ENCODE measurements at places on chromosomes 13 and 19.

DNA sequence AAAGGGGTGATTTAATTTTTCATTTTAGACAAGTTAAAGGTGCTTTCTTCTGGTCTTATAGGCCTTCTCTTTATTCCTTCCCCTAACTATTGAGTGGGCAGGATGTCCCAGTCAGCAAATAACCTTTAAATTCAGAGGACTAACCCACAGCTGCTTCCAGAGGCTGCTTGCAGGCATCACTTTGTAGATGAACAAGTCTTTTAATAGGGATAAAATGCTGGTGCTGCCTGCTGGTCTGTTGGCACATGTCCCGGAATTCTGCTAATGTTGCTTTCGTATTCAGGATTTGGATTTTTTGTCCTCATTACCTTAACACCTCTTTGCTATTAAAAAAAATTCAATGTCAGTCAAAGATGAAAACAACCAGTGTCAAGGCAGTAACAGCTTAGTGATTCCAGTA is 132.7 kb upstream of the KL start:
- no peak for DNase-seq

DNA sequence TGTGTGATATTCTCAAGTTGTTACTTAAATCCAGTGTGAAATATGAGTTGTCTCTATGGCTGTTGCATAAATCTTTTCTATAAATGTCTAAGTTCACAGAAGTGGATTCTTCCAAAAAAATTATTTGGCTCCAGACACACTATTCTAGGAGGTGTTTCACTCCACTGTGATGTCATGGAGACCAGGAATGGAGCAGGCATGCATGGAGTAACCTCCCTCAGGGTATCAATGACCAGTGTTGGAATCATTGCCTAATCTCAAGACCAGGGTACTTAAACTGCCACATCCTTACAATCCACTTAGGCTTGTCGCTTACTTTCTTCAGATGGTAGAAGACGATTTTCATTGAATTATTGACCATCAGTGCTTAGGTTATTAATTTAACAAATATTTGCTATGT is 55.4 kb downstream of the LRRC63 start:
- DNase-seq = no peak

DNA sequence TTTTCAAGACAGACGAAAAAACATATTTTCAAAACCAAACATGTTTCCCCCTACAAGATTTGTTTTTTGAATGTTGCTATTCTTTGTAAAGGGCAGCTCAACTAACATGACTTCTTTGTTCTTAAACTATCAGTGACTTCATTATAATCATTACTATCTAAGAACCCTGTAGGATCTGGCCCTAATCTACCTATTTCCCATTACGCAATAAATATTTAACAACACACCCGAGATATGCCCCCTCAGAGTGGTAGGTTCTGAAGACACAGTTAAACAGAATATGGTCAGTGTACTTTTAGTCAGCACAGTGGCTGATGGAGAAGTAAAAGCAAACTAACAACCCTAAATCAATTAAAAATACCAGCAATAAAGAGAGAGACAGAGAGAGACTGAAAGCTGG is 186.9 kb downstream of the DIAPH3 start:
- no peak for DNase-seq

DNA sequence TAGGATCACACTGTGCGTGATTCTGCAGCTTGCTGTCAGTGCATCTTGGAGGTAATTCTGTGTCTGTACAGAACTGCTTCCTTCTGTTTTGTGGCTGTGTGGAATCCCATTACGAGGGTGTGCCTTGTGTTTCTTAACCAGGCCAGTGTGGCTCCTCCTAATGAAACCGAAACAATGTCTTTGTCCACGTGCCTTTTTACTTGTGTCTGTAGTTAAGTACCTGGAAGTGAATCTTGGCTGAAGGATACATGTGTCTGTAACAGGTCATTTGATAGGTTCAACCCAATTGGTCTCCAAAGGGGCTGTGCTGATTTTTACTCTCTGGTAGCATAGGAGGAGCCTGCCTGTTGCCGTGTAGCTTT is 13.1 kb downstream of the NOP53 start:
- no peak for DNase-seq

DNA sequence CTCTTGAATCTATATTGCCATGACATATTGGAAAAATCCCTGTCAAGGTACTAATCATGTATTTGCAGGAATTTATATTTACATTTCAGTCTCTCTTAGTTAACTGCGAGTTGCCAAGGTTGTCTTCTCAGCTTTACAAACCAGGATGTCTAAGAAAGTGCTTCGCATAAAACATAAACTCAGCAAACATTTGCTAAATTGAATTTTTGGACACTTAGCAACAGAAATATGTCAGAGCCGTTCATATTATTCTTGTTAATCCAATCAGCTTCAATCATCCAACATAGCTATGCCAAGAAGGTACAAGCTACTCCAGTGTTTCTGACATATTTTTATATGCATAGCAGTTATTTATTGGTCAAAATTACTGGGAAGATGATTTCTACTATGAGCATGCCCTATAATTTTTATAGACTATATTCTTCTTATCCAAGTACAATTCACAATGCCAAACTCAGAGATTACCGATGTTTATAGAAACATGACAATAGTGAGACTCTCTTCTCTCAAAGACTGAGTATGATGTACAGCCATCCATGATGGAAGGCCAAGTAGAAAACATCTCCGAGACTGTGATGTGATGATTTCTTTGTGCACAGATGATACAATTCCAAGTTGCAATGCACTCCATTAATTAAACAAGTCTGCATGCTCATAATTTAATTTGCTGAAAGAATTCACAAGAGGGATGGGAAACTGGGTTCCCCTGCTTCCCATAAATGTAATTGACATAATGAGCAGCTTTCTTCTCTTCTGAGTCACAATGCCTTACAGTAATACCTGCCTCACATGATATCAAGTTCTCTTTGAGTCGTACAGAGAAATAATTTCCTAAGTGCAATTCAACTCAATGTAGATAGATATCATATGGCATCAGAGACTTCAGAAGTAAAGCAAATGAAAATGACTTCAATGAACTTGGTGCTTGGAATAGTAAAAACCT is 776.3 kb downstream of the EFNB2 start:
- no peak for DNase-seq

DNA sequence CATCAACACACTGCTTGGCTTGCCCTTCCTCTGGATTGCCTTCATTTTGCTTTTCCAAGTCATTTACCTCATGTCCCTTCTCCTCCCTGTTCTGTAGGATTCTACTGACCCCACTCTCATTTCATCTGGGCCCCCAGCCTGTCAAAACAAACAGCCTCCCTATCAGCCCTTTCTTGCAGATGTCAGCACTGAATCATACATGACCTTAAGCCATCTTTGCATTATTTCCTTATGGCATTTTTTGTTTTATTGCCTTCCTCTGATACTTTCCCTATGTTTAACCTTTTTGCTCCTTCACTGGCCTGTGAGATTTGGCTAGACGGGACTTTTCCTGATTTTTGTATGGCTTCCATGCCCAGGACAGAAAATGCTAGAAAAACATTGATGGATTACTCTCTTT is 8.7 kb downstream of the LRCH1 start:
- no peak for DNase-seq

GRCh38 chr13:21435231-21435630 is 23.9 kb downstream of the ZDHHC20 start:
- no peak for DNase-seq

GRCh38 chr13:39879286-39880035 is 224.0 kb downstream of the COG6 start:
- no peak for DNase-seq

GRCh38 chr19:31312009-31312676 is 37.1 kb downstream of the TSHZ3 start:
- DNase-seq = peak; percentile 46

- no peak for DNase-seq
Measured at GRCh38 chr13:49098771-49099512, 121.2 kb upstream of the MLNR start.

DNA sequence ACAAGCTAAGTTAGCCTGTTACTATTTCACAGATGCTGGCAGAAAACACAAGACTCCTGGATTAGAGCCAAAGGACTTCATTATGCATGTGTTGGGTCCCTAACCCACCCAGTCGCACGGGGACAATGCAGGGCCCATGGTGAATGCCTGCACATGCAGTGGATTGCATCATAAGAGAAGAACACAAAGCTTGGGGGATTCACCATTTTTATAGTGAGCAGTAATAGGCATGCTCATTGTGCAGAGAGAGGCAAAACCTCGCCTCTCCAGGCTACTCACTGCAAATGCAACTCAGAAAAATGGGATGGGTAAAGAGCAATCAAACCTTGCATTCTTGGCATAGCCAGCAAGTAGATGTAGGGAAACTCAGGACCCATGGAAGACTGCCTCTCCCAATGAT is 115.8 kb downstream of the DIAPH3 start:
- DNase-seq = no peak

- no peak for DNase-seq
Measured at GRCh38 chr19:2750808-2751437, 11.1 kb upstream of the SLC39A3 start.

DNA sequence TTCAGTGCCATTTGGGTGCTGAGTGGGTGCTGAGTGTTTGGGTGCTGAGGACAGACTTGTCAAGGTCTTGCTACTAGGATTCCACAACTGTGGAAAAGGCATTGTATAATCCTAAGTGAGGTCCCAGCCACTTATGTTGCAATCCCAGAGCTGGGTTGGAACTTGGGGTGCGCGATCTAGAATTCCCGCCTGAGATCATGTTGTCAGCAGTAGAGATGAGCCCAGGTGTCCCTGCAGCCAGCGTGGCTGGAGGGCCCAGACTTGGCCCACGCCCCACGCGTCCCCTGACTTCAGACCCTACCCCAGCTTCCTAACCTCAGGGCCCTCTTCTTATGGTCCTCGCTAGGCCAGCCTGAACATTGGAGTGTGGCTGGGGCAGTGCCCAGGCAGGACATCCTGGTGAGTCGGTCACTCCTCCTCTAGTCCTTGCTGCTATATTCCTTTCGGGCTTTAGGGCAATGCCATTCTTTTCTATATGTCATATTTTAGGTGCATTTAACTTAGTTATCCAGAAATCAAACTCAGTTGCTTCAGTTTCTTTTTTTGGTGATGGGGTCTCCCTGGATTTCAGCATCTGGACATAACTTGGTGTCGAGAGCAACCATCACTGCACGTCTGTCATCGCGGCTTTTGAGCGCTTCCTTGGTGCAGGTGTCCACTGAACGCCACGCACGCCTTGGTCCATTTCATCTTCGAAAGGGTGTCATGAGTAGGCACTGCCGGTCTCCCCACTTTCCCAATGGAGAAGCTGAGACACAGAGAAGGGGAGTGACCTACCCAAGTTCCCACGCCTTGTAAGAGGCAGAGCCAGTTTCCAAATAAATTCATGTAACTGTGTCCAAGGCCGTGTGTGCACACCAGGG is 46.4 kb upstream of the F7 start:
- no peak for DNase-seq

GRCh38 chr13:24261566-24261965 is 47.8 kb upstream of the C1QTNF9 start:
- no peak for DNase-seq

DNA sequence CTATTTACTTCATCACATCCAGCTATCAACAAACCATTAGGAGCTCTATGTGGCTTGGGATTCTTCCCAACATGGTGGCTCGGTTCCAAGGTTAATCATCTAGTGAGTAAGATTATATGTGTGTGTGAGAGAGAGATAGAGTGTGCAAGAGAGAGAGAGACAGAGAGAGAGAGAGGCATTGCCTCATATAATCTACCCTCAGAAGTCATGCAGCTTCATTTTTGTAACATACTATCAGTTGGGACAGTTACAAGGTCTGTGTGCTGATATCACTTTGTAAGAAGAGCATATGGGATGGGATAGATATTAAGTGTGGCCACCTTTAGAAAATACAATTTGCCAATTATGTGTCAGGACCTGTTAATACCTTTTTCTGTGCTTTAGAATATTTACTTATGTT is 104.1 kb downstream of the NDFIP2 start:
- DNase-seq = no peak

DNA sequence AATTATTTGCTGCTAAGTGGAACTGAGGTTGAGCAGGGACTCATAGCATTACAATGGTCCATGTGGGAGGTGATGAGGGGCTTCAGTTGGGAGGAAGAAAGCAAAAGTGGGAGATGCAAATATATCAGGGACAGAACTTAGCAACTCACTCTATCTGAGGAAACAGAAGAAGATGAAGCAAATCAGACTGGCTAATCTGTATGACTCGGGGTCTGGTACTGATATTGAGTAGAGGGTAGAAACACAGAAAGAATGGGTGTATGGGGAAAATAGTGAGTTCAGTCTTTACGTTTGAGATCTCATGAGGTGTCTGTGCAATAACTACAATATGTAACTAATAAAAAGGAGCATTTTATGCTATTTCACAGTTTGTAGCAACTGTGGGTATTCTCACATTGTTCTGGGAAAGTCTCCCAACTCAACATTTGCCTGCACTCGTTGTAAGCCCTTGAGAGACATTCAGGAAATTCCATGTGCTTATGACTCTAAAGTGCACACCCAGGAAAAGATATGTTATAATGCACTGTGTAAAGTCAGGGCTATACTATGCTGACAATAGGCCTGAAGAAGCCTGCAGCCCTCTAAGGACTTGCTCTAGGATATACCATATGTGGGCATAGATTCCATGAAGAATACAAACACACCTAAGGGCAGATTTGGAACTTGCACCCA is 183.5 kb downstream of the SPRY2 start:
- no peak for DNase-seq

DNA sequence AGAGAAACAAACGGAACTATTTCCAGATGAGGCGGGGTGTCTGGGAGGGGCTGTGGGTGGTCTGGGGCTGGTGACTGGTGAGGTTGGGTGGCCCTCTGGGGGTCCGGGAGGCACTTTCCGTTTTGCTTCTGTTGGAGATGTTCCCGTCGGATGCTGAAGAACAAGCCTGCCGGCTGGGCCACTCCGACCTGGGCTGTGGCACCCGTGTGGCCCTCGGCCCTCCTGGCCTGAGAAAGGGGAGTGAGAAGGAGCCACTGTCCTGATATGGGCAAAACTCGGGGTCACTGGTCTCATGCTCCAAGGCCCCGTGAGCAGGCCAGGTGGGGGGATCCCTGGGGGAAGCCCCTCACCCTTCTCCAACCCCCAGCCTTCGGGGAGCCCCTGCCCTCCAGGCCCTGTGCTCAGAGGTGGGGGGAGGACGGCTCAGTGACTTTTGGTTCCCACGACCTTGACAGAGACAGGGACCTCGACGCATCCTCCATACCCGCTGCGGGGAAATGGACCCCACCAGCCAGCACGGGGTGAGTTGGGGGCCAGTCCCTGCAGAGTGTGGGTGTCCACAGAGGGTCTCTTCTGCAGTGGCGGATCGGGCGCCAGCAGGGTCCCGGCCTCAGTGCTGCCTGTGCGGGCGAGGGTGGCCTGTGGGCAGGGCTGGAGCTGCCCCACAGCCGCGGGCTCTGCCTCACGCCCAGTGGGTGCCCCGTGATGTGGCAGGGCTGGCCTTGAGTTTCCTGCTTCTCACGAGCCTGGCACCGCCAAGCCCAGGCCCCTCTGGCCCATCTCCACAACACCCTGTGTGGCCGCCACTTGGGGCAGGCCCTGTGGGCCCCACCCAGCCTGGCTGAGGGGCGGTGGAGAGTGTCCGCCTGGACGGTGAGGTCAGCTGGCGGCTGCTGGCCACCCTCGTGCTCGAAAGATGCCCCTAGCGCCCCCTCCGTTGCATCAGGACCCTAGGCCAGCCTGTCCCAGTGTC is 4.4 kb upstream of the TBXA2R start:
- no peak for DNase-seq

All from amniotic stem cell (primary cell).